ENCODE measurements at places on chromosomes 5 and 9.

- no peak for DNase-seq
Measured at GRCh38 chr5:33242277-33242676, 198.5 kb upstream of the TARS1 start.

GRCh38 chr9:93814077-93814956, 140.8 kb downstream of the BARX1 start:
- DNase-seq, result no peak

DNA sequence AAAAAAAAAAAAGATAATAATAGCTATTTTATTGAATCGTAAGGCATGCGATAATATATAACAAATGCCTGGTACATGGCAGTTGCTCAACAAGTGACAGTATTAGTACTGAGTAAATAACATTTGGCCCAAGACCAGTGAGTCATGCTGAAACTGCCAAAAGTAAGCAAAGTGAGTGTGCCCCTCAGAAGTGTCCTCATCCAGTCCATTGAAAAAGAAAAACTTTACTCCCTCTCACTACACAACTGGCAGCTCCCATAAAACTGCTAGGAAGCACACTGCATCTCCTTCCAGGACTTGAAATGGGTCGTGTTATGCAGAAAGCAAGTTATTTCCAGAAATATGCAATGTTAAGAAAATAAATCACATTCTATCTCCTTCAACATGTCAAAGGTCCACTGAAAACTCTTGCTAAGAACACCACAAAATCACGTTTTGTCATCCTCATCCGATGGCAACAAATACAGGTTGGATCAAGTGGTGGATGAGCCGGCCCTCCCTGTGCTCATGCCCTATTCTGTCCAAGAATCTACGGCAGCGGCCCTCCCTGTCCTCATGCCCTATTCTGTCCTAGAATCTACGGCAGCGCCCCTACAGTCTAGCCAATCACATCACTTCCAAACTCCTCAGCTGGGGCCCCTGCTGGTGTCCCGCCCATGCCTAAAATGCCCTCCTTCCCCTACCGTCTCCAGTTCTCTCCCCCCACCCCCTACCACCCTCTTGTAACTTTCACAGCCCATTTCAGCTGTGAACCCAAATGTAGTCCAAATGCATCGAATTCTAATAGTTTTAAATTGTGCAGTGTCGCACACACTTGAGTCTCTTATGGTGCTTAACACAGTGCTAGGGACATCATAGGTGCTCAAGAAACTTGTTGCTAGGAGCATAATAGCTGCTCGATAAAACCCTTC, 12.5 kb downstream of the PTCH1 start:
- DNase-seq, result no peak

DNA sequence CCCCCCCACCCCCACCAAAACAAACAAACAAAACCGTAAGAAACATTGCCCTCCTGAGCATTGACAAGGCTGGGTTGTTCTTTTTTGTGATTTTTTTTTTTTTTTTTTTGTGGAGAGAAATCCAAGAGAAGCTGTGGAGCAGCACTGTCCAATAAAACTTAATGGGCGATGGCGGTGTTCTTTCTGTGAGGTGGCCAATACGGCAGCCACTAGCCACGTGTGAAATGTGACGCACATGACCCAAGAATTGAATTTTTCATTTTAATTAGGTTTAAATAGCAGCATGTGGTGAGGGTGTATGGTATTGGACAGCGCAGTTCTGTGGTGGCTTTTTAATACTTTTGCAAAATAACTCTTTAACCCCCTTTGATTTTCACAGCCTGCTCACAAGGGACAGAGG, 251.1 kb downstream of the PDZD2 start:
- no peak for DNase-seq

- no peak for DNase-seq
Measured at GRCh38 chr5:125409234-125409860, 662.9 kb upstream of the ZNF608 start.

- no peak for DNase-seq
Measured at GRCh38 chr5:135450336-135450735, 1.8 kb downstream of the TIFAB start.

DNA sequence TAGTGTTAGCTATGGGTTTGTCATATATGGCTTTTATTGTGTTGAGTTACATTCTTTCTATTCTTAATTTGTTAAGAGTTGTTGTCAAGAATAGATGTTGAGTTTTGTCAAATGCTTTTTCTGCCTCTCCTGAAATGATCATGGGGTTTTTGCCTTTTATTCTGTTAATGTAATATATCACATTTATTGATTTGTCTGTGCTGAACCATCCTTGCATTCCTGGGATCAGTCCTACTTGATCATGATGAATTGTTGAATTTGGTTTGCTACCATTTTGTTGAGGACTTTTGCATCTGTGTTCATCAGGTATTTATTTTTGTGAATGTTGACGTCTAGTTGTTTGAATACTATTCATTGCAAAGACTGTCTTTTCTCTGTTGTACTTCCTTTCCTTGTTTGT, 23.9 kb downstream of the RIC1 start:
- DNase-seq, result no peak

DNA sequence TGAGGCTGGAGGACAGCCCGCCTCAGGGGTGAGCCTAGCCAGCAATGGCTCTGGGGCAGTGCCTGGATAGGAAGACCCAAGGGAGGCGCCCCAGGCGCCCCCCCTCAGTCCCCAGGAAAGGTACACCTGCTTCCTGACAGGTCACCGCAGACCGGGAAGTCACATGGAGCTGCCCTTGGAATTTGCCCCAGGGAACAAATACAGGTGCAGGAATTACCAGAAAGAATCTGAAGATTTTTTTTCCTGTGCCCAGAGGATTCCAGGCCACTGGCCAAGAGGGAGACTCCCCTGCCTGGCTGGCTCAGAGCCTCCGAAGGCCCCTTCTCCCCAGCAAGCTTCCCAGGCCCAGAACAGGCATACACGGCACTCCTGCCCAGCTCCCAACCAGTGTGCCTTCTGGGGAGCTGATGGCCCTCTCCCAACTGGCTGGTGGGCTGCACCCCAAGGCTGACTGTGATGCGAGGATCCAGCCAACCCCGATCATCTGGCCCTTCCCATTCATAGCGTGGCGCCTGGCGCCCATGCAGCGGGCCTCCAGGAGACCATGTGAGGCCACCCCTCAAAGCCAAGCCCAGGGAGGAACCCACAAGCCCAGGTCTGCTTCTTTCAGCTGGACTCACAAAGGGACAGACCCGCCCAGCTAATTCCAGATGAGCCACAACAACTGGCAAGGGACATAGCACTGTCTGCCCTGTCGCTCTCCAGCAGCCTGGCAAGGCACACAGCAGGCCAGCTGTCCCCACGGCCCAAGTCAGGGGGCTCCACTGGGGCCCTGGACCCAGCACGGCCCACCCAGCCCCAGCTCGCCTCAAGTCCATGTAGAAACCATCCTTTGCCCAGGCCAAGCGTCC, 2.3 kb downstream of the TPRN start:
- no peak for DNase-seq

DNA sequence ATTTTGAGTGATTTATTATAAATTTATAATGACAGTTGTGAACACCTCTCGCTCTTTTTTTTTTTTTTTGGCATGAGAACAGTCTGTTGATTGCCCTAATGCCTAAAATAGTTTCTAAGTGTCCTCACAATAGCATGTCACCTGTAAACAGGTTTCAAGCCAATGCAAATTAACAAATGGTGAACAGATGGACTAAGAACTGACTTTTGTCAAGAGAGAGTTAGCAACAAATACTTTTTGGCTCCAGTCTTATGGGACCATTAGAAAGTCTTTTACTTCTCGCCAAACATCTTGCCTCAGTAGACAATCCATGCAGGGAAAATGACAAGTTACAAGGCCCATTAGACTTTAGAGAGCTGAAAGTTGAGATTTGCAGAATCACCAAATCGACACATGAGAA, 67.8 kb downstream of the MED27 start:
- no peak for DNase-seq

GRCh38 chr9:100322954-100323536, 29.7 kb downstream of the TEX10 start:
- DNase-seq, result peak; percentile 13

- DNase-seq, result no peak
Measured at GRCh38 chr5:168314735-168315411, 23.4 kb downstream of the WWC1 start.

DNA sequence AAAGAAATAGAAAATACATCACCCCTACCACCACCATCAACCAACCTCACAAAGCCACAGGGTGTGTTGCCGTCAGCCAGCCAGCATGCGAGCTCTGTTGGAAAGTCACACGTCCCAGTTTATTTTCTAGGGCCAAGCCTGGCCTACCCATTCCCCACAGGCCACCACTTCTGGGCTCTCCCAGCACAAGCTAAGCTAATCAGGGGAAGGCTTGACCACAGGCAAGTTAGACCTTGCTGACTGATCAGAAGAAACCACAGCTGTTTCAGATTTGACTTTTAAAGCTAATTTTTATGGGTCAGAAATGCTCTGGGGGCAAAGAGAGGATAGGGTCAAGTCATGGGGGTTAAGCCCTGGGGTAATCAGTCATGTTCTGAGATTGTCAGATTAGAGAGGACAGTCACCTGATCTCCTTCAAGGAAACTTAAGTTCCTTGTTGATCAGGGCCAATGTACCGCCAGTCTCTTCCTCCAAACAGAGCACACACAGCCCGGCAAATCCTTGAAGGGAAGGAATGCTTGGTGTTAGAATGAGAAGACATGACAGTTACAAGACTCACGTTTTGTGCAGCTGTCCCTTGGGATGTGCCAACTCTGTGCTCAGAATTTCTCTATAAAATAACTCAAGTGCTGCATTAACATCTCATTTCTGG, 7.6 kb downstream of the SHB start:
- no peak for DNase-seq

GRCh38 chr9:90834828-90835595, 33.4 kb downstream of the SYK start:
- DNase-seq, result no peak

DNA sequence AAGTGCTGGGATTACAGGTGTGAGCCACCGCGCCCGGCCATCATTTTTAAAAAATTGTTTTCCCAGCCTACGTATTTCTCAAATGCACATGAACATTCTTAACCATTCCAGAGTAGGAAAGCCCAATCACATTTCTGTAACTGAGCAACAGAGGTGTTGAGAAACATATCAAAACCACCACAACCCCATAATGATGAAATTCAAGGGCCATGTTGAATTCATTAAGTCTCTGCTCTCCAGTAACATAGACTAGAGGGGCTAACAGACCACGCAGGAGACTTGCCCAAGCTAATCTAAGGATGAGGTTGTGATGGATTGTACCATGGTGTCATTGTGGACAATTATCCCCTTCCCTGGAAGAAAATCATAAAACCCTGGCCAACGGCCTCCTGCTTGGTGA, 52.9 kb downstream of the MYO10 start:
- DNase-seq, result no peak

DNA sequence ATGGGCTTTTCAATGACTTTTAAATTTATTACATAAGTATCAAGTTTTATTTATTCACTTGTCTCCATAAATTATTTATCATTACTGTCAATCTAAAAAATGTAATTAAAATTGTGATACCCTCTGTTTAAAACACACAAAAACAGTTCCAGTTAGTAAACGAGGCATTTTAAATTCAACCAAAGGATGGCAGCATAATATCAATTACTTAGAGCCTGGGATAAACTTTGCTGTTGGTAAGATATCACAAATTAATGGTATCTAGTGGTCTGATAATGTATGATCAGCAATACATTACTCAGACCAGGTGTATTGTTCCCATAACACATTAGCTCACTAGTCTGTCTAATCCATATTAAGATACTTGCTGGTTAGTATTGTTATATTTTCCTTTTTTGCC, 9.6 kb upstream of the IFNE start:
- DNase-seq, result no peak

- no peak for DNase-seq
Measured at GRCh38 chr5:168020542-168021294, 270.7 kb upstream of the WWC1 start.

DNA sequence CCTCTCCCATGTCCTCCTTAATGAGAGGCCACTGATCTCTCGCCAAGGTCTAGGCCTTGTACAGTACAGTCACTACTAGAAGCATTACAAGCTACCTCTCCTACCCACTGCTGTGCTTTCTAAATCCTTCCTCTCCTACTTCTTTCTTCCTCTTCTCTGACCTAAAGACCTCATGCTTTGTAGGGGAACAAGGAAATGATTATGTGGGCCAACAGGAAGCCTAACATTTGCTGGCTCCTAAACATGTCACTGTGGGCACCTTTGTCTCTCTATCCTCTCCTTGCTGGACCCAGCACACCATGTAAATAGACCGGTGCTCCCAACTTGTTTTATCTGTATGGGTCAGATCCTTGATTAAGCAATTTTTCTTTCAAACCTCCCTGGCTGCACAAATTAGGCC, 16.7 kb downstream of the SLC28A3 start:
- DNase-seq, result no peak
